ENCODE measurements at places on chromosomes 3 and 15.

DNA sequence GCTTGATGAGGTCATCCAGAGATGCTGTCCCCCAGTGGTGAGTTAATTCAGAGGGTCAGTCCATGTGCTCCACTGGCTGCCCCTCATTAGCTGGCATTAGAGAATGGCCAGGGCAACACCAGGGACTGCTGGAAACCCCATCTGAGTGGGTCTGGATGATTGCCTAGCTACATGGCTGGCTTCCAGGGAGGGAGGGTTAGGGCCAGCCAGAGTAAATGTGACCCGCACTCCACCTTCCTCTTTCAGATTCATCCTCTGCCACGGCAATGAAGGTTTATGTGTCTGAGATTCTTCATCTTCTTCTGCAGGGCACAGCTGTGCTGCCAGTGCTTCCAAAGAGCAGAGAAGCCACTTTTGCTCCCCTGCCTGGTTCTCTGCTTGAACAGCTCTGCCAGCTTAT lies 391.9 kb downstream of the OCA2 start:
- DNase-seq: no peak

GRCh38 chr3:186166491-186167288 lies 57.8 kb upstream of the ETV5 start:
- DNase-seq: no peak

DNA sequence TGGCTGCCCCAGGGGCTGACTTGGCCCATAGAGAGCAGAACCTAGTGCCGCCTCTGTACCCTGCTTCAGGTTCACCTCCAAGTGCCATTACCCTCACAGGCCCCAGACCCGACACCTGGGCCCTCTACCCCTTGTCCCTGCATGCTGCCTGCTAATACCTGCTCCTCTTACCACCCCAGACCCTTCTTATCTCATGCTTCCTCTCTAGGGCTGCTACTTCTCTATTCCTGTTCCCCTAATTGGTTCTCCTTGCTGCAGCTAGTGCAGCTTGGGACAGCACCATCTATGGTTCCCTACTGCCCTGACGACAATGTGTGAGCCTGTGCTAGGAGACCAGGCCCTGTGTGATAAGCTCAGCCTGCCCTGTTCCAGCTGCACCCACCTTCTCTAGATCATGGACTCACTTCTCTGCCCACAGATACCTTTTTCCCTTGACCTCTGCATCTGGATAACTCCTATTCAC lies 15.3 kb downstream of the HDAC11 start:
- no peak for DNase-seq

- no peak for DNase-seq
These were observed 4.8 kb downstream of the SECISBP2L start for GRCh38 chr15:49041426-49041825.

All from aorta (tissue), 5 donors.